ENCODE measurements at places on chromosomes 2 and 18. TPM values are rescaled to one million over a fixed set of nuclear protein-coding genes. Genes with fewer than 3 reads are reported as not detected.

SLC23A3 gene
- total RNA-seq = 0.56 TPM

TUBB8B gene
- 8.0 TPM for total RNA-seq

SCYGR8 gene
- not detected for total RNA-seq

ADAM17 gene
- 66.9 TPM for total RNA-seq

COL4A3 gene
- total RNA-seq = 11.0 TPM

ZNF385B gene
- total RNA-seq = 40.3 TPM

SCG2 gene
- 0.31 TPM for total RNA-seq

- DNase-seq = no peak
Measured at GRCh38 chr18:63775166-63775730, at the start of gene SERPINB7. TSS of gene SERPINB7 (plus strand) at chr18:63775418. CDS start at chr18:63782373, 6,955 bp downstream.

GRCh38 chr18:68056936-68057335 lies 540.4 kb upstream of the DSEL start:
- no peak for DNase-seq

DNA sequence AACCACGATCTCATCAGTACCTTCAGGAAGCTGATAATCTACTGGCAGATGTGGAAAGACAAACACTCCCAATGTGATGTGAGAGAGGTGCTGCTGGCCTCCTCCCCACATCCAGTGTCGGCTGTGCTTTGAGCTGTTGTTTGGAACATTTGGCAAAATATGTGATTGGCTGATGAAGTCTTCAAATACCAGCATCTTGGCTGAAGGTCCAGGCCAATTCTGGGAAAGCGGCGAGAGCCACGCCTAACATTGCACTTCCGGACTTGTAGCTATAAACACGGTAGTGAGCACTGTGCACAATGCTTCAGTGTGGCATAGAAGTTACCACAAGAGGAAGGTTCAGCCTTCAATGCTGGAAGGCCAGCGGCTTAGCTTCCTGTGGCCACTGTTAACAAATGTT lies 198.8 kb downstream of the DCDC2C start:
- DNase-seq = no peak

- no peak for DNase-seq
Measured at GRCh38 chr18:29164020-29164706, 987.2 kb upstream of the CDH2 start.

GRCh38 chr2:44187251-44187650 lies 18.6 kb downstream of the PPM1B start:
- DNase-seq = no peak

- DNase-seq = no peak
Measured at GRCh38 chr18:44765456-44765855, 84.8 kb downstream of the SETBP1 start.

DNA sequence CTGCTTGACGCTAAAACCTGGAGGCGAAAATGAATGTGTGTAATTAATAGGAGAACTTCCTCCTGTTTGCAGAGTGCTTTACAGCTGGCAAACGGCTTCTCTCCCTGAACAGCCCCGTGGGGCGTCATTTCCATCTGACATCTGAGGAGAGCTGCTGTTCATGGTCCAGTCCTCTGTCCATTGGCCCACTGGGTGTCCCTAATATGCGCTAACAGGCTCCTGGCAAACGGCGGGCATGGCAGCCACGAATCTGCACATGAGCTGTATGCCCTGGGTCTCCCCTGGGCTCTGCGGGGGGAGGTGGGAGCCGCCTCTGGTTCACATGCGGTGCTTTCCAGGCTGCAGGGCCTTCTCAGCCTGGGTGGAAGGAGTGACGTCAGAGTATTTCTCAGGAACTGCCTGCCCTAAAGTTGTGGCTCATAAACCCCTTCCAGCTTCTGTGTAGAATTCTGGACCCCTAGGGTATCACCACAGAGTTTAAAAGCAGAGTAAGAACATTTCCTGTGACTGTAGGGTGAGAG lies 73.2 kb downstream of the LRRFIP1 start:
- no peak for DNase-seq

GRCh38 chr2:71275939-71276310 lies 49.0 kb upstream of the PAIP2B start:
- no peak for DNase-seq

DNA sequence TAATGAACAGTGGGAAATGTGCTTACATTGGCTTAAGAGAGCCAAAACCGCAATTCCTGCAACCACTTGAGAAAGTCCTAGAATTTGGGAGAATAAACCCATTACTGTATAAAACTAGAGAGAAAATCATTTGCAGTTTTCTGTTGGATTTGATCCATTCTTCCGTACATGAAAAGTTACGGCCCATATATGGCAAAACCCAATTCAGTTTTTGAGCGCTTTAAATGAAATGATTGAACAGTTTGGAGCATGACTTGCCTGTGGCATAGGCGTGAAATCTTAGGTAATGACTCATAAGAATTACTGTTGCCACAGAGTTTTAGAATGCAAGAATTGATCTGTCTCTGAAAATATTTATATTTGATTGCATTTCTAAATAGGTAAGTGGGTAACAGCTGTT lies 52.0 kb downstream of the PHLPP1 start:
- no peak for DNase-seq

DNA sequence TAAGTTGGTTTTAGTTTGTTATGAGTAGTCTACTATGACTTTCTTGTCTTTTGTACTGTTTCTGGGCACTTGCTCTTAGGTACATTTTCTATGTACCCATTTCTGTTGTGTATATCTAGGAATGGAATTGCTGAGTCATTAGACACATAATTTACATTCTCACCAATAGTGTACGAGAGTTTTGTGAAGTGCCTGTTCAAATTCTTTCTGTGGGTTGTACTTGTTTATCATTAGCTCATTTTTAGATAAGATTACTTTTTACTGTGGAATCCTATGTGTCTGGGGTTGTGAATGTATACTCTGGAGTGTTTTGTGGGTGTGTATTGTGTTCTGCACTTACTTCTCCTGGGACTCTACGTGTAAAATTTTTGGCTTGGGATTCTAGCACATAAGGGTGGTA lies 36.6 kb upstream of the CD28 start:
- DNase-seq = no peak

Data from testis (tissue), 5 donors.